Daoy (cell line): ENCODE measurements at places on chromosomes 7 and 10. TPM values are rescaled to one million over a fixed set of nuclear protein-coding genes. Genes with fewer than 3 reads are reported as not detected.
A peak's percentile ranks its signal among the peaks of the same experiment; 100 is the strongest.

GRCh38 chr10:129035052-129035827 lies 431.8 kb upstream of the MGMT start:
- DNase-seq = no peak

GRCh38 chr7:11171569-11172192 lies 198.0 kb downstream of the PHF14 start:
- DNase-seq = no peak

DNA sequence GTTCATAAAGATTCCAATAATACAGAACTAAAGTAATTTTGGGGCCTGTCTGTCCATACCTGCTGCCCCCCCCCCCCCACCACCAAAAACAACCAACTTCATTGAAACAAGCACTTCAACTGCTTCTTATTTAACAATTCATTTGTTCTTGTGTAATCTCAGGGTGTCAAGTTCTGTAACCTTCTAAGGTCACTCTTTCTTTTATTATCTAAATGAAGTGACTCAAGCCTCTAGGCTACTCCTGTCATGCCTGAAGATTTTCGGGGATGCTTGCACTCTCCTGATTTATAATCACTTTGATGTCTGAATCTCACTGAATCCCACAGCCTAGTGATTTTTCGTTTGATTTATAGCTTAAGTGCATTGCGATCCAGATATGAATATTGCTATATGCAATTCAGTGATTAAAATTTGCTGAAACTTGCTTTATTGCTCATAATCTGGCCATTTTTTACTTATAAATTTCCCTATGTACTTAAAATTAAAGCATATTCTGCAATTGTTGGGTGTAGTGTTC lies 27.2 kb downstream of the GARIN1A start:
- no peak for DNase-seq

- DNase-seq = peak; percentile 88
Observed at GRCh38 chr7:1889556-1890181, 219.6 kb downstream of the ELFN1 start.

- DNase-seq = peak; percentile 23
Observed at GRCh38 chr7:5695727-5696345, 85.6 kb downstream of the RNF216 start.

The HMX2 gene
- 1.1 and 1.3 TPM in 2 replicates for total RNA-seq

GRCh38 chr10:106713846-106714245 lies 450.7 kb downstream of the SORCS1 start:
- no peak for DNase-seq

DNA sequence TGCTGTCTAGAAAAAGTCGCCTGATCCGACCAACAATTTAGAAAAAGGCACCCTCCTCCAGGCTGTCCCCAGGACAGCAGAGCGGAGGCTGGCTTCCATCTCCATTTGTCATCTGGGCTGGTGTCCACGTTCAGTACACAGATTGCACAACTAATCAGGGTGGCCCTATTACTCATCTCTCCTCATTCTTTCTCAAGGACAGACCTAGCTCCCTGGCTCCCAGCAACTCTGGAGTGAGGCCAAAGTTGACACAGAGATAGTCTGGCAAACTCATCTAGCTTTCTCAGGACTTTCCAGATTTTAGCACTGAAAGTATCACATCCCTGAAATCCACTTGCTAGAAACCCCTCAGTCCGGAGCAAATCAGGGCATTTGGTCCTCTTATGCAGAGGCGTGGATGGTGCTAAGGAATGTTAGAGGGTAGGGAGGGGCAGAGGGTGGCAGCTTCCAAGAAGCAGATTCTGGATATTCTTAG lies 75.1 kb downstream of the DNAH11 start:
- peak; percentile 90 for DNase-seq

DNA sequence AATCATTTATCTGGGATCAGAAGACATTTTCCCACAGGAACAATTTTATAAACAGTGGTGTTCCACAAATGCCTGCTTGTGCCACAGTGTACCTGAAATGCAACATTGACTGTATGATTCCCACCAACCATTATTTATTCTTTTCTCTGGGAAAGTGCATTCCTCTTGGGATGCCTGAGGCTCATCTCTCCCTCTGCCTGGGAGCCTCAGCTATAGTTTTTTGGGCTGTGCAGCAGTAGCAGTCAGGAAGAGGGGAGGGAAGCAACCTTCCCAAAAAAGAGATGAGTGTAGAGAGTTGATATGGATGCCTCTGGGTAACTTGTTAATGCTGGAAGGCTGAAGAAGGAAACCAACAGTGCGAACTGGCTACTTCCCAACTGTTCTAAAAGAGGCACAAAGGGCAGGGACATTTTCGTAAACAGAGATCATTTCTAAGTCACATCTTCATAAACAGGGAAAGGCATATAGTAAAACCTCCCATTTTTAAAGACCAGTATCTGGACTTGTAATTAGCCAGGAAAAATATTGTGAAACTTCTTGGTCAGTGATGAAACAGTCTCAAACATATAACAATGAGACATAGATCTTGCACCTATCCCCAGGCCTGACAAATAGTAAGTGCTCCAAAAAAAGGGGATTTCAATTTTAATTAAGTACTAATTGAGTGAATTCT lies 1.4 kb upstream of the CALD1 start:
- DNase-seq = no peak

GRCh38 chr7:45111298-45112223 lies at the start of gene TBRG4:
TBRG4 (minus strand) TSS chr7:45111697; CDS start chr7:45109237, 2,460 bp downstream.
- peak; percentile 100 for DNase-seq

GRCh38 chr10:36534471-36535002 lies 590.9 kb upstream of the ANKRD30A start:
- DNase-seq = peak; percentile 96

DNA sequence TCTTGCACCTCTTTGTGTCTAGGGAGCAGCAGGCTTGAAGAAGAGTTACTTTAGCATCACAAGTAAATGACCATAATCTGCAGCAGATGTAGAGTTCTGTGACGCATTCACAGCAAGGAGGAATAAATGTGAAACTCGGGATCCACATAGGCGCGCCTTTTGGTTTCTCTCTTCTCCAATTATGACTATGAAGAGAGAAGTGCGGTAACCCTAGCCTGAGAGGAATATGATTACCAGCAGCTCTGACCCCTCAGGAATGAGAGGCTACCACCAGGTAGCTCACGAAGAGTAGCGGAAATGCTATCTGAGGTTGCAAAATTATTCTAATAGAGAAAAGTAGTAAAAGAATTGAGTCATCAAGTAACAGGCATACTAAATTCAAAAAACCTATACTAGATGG lies 25.2 kb upstream of the DMTF1 start:
- DNase-seq = no peak

DNA sequence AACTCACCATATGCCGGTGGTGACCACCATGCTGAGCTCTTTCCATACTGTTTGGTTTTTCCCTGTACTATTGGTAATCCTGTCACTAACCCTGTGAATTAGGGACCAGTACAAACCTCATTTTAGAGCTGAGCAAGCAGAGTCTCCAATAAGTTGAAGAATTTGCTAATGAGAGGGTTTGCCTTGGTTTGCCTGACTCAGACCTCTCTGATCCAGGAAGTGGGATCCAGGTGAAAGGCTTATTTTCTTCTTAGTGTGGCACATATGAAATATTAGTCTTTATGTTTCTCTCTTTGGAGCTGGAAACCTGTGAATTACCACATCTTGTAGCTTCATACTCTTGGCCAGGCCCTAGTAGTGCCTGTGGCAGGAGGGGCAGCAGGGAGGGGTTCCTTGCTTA lies 114.1 kb upstream of the IGFBP3 start:
- peak; percentile 44 for DNase-seq

DNA sequence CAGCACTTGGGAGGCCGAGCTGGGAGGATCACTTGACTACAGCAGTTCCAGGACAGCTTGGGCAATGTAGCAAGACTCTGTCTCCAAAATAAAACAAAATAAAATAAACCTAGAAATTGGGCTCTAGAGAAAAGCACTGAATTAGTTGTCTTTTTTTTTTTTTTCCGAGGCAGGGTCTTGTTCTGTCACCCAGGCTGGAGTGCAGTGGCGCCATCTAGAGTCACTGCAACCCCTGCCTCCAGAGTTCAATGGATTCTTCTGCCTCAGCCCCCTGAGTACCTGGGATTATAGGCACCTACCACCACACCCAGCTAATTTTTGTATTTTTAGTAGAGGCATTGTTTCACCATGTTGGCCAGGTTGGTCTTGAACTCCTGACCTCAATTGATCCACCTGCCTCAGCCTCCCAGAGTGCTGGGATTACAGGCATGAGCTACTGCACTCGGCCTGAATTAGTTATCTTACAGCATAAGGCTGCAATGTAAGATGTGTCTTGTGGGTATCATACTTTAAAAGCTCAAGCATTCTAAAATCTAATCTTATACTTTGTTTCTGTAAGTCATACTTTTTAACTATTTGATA lies 12.8 kb downstream of the MEIG1 start:
- DNase-seq = peak; percentile 37

GRCh38 chr10:14172336-14172950 lies 158.3 kb downstream of the FRMD4A start:
- DNase-seq = no peak

The PRLHR gene
- total RNA-seq = not detected in 2 replicates

DNA sequence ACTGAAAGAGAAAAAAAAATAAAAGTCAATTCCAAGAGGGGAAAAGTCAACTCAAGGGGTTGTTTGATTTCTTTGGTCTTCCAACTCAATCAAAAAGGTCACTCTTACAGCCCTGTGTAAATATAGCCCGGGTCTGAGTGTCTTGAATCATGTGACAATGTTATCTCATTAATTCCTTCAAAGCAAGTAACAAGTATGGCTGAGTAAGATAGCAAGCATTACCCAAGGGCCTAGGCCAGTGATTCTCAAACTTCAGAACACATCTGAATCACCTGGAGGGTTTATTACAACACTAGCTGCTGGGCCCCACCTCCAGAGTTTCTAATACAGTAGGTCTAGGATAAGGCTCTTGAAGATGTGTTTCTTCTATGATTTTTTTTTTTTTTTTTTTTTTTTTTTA lies 125.0 kb downstream of the PRLHR start:
- no peak for DNase-seq

GRCh38 chr7:69883399-69883891 lies 285.2 kb downstream of the AUTS2 start:
- DNase-seq = no peak

The BTBD16 gene
- total RNA-seq = not detected in 2 replicates

- DNase-seq = no peak
Observed at GRCh38 chr7:78014401-78014800, 215.8 kb downstream of the PHTF2 start.

The CH25H gene
- 0.80 TPM in 1 of 2 replicates, not detected in the other for total RNA-seq

The SEMA3D gene
- total RNA-seq = 0.95 and 1.8 TPM in 2 replicates

DNA sequence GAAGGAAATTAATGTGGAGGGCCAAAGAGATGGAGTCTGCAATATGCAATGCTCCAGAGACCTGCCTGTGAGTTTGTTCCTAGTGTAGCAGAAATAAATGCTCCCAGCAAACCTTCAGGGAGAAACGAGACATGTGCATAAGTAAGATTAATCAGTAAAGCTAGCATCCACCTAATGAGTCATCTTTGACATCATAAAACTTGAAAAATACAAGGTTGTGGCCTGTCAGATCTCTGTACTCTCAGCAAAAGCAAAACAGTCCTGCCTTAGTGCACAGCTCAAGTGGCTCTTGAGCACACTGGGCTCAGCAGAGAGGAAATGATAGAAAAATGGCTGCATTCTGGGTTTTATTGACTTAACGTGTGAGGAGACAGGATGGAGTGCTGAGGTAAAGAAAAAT lies 32.5 kb upstream of the ERCC6 start:
- DNase-seq = no peak

- peak; percentile 93 for DNase-seq
Observed at GRCh38 chr10:46530249-46531186, 25.9 kb downstream of the GPRIN2 start.
